ENCODE measurements at places on chromosomes 5 and 9. TPM values are rescaled to one million over a fixed set of nuclear protein-coding genes. Genes with fewer than 3 reads are reported as not detected.

CLPTM1L gene
- total RNA-seq: 73.4 TPM

DNA sequence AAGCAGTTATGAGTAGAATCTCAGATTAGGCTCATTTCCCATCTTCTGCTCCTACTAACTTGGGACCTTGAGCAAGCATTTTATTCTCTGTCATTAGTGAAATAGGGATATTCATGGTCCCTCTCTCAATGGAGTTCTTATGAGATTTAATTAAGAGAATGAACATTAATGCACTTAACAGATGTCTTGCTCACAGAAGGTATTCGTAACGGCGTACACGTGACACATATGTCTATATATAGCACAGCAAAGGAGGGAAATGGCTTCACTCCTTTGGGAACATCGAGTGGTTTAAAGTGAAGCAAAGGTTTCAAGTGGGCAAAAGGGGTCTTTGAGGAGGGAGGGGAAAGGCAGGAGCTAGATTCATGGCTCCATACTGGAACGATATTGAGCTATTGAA lies 24.6 kb downstream of the KDM4C start:
- DNase-seq: no peak

DNA sequence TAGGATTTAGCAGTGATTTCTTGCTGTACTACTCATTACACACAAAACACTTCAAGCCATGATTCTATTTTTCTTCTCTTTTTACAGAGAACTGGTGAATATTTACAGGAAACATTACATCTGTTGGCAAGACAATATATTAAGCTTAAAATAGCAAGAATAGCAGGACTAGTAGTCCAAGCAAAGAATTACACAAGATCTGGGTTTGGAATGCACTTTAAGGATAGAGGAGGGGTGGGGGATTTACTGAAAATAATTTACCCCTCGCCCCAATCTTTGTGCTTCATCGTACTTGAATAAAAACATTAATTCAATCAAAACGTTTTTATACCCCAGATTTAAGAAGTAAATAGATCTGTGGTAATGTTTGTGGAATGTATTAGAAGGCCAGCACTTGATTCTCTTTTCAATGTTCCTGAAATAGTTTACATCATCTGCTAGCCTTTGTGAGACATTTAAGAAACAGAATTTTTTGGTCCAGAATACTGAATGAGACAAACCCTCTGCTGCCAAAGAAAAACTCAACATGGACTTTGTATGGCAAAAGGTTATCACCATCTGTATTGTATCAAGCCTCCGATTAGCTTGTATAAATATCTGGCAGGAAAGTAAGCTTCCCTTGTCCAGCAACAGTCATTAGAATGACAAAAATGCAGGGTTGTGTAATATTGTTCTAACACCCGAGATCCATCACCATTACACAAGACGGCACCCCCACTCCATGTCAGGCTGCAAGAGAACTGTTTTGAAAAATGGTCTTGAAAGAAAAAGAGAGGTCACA lies 23.8 kb downstream of the SVEP1 start:
- no peak for DNase-seq

GRCh38 chr5:127031147-127031862 lies 947 bp upstream of the MARCHF3 start:
- no peak for DNase-seq

- no peak for DNase-seq
These were observed 157.8 kb upstream of the TNC start for GRCh38 chr9:115275753-115276152.

- DNase-seq: no peak
These were observed 5.6 kb upstream of the STARD4 start for GRCh38 chr5:111517853-111518501.

DNA sequence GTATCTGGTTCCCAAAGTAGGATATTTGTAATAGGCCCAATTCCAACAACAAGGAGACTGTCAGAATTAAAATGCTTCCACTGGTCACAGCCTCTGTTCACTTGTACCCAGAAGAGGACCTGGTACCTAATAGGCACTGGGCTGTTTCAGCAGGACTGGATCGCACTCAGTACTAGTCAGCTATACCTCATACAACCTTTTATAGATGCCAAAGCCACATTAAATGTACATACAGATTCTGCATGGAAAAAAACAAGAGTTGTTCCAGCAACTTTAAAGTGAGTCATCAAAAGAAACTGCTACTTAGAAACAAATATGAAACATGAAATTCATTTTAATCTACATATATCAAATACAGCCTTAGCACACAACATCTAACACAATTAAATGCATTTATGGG lies 87.5 kb downstream of the GPR21 start:
- DNase-seq: no peak
